ENCODE measurements at places on chromosomes 2 and 18.

- DNase-seq = no peak
Measured at GRCh38 chr2:216086207-216086893, 4.6 kb downstream of the TMEM169 start.

GRCh38 chr18:9494778-9495331, 19.5 kb downstream of the RALBP1 start:
- no peak for DNase-seq

DNA sequence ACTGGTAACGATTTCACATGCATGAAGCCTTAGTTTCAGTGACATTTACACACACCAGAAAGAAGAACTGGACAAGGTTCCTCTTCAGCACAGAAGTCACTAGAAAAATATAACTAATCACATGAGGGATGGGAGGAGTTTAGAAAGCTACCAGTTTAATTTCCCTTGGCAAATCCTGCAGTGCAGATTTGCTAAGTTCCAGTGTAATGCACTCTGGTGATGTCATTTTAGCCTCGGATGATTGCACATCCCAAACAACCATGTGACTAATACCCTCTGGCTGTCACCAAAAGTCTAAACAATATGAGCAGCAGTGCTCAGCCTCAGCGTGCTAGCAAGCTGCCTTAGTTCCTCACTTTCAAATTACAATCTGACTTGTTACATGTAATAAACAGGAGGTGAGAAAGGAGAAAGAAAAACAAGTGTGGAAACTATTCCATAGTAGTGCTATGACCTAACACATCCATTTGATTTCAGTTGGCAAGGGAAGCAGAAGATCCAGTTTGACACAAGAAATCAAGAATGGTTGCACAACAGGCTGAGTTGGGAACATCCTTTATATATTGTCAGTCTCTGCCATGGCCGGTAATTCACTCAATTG, 35.3 kb upstream of the PPP1CB start:
- DNase-seq = no peak

DNA sequence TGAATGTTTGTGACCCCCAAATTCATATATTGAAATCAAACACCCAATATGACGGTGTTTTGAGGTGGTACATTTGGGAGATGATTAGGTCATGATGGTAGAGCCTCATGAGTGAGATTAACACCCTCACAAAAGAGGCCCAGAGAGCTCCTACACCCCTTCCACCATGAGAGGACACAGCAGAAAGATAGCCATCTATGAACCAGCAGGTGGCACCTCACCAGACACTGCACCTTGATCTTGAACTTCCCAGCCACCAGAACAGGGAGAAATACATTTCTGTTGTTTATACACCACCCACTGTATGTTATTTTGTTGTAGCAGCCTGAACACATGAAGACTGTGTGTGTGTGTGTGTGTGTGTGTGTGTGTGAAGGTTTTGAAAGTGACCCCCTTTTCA, 58.1 kb downstream of the ST3GAL5 start:
- no peak for DNase-seq

DNA sequence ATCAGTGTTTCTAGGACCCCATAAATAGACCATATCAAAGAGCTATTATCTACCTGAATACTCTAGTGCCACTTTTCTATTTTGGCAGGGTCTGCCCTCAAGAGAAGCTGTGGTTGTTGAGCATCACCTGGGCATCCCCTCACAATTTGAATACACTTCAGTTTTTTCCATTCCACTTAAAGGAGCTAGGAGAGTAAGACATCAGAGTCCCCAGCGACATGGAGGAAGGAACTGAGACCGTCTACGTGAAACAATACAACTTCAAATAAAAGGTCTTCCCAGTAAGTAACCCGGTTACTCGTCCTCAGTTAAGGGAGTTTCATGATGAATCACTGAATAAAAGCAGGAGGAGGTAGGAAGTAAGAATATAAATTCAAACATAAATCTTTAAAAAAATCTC, 206.7 kb downstream of the AFF3 start:
- no peak for DNase-seq

DNA sequence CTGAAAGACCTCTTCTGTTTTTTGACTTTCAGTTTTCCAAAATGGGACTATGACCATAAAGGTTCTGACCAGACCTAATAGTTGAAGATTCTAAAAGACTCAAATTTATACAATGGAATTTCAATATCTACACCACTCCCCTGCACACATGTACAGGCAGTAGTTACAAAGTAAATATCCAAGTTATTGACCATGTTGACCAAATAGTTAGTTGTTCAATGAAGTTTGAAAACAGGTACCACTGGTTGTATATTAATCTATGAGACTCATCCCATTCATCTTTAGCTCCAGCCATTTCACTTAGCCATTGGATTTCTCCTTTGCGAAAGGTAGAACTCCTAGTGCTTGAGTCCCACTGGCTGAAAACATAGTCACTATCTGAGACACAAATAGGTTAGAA, 277.4 kb downstream of the SETBP1 start:
- DNase-seq = no peak

GRCh38 chr2:191050640-191050987, 36.6 kb upstream of the STAT1 start:
- no peak for DNase-seq

GRCh38 chr2:232816657-232817056, 40.3 kb upstream of the KCNJ13 start:
- no peak for DNase-seq

All from stimulated activated CD4-positive, alpha-beta T cell treated with anti-CD3 and anti-CD28 coated beads, TNF-alpha, amount 100 ng/mL, for 4 hours (primary cell).